ENCODE measurements at places on chromosomes 4 and X.
A peak's percentile ranks its signal among the peaks of the same experiment; 100 is the strongest.

- DNase-seq, result peak; percentile 67
Measured at GRCh38 chr4:181959121-181959520, 284.1 kb upstream of the TENM3 start.

DNA sequence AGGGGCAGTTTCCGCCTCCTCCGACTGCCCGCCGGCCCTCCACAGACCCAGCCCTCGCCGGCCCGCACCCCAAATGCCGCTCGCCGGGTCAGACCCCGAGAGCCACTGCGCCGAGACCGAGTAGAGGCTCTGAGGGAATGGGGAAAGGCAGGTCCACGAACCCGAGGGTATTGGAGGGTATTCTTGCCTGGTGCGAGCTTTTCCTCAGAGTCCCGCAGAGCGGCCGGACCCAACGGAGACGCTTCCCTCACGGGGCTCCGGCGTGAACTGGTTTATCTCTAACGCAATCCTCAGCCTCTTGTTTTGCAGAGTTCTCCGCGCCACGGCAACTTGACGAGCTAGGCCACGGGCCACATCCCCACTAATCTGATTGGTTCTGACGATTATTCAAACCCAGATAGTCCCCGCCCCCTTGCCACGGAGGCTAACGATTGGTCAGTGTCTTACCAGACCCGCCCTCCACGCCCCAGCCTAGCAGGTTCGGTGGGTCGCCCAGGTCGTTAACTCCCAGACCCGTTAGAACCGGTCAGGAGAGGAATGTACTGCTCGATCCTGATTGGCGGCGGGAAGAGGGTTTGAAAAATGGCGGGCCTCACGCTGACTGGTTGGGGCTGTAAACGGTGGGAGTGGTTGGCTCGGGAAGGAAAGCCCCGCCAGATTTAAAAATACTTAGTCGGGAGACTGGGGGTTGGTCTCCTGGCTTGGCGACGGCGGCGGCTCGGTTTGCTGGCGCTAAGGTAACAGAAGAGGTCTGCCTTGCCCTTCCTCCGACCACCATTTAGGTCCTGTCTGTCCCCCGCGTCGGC, at the start of gene HMGB2:
TSS of gene HMGB2 (minus strand) at position 274 of the 806 bp plus-strand sequence. CDS start 709 bp downstream, outside the sequence.
- peak; percentile 99 for DNase-seq

DNA sequence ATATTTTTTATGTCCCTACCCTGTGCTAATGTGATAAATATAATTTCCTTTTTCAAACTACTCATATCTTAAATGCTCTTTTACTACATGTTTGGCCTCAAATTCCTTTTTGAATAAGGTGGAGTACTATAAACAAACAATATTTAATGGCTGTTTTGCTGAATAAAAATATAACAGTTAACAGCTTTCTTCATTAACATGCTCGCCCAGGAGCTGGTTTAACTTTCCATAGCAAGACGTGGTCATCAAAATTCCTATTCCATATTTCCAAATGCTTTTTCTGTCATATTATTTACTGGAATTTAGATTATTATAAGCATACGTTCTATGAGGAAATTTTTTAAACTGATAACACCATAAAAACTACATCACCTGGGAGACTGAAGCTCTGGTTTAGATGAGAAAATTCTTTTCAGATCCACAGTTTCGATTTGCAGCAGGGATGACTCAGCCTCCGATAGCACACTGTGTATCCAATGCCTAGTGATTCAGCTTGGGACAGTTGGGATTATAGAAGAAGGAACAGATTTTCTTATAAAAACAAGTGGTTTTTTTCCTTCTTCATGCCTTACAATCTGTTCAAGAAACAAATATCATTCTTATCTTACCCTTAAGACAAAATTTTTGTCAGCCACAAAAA, 129.1 kb downstream of the FBXO8 start:
- DNase-seq, result peak; percentile 56

- DNase-seq, result peak; percentile 37
Measured at GRCh38 chr4:25563071-25563564, 92.5 kb upstream of the SLC34A2 start.

DNA sequence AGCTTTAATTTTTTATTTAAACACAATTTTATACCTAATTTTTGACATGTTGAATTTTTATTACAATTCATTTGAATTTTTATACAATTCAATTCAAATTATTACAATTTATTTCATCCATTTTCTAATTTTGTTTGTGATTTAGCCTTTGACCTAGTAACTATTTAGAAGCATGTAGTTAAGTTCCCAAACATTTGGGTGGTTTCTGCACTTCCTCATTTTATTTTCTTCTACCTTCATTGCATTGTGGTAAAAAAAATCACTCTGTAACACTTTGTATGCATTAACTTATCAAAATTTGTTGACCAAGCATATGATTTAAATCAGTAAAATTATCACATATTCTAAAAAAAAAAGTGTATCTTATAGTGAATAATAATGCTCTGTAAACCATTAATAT, 928.9 kb downstream of the ARAP2 start:
- no peak for DNase-seq

DNA sequence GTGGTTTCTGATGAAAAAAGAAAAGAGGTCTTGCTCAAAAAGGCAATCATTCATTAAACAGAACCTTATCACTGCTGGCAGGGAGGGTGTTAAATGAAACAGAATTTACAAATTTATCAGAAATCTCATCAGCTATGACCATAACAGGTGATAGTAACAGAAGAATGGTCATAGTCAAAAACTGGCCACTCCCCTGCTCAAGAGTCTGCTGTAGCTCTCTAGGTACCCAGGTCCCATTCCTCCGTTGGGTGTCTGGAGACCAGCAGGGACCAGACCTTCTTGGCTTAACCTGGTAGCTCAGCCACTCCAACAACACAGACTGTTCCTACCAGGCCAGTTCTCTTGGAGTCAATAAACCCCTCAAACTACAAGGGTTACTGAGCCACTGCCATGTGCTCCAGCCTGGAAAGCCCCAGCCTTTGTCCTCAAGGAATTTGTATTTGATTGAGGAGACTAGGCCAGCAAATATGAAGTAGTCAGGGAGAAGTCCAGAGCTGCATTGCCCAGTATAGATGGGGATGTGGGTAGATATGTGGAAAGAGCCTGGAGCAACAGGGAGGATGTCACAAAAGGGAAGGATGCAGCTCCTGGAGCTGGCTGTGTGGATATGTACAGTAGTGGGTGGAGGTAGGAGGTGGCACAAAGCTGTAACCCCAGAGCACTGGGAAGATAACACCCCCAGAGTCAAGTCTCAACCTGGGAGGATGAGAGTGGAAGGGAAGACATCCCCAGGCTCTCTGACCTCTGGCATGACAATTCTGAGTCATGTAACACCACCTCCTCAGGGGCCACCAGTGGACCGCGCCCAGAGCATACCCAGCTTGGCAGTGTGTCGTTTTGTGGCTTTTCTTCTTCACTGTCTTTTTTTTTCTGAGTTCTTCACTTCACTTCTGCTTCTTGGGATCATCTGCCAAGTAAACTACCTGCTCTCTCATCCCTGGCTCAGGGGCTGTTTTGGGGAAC, 21.9 kb downstream of the RASL11B start:
- no peak for DNase-seq

DNA sequence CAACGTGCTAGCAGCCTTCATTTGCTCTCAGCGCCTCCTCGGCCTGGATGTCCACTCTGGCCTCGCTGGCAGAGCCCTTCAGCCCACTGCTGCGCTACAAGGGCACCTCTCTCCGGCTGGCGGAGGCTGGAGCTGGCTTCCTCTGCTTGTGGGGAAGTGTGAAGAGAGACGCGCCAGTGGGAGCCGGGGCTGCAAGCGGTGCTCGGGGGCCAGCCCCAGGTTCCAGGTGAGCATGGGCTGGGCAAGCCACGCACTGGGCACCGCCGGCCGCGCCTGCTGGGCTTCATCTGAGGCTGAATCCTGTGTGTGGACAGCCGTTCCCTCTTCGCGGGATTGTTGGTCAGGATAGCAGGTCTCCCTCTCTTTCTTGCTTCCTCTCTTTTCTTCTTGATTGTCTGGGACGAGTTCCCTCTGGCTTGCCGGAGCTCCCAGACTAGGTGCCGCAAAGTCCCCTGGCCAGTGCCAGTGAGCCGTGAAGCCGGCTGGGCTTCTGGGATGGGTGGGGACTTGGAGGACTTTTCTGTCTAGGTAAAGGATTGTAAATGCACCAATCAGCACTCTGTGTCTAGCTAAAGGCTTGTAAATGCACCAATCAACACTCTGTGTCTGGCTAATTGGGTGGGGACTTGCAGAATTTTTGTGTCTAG, 165.0 kb downstream of the HEPH start:
- no peak for DNase-seq

- no peak for DNase-seq
Measured at GRCh38 chrX:78378476-78379115, 51.2 kb upstream of the CYSLTR1 start.

DNA sequence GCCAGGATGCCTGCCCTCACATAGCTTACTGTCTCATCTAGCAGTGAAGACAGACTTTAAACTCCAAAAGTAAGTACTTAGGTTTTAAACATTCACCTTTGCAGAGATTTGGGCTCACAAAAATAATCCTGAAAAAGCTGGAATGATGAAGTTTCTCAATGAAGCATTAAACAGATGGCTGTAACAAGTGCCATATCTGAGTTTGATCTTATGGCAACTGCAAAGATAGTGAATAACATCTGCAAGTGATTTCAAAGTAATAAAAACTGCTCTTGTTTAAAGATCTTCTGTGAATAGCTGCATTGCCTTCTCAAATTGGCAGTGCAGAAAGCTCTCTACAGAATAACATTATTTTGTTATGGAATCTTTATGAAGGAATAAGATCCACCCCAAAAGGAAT, 271.2 kb upstream of the SMIM31 start:
- no peak for DNase-seq

GRCh38 chr4:189073739-189074138, 866.9 kb upstream of the FRG1 start:
- DNase-seq, result no peak

GRCh38 chr4:107147873-107148272, 111.8 kb upstream of the DKK2 start:
- no peak for DNase-seq

- DNase-seq, result peak; percentile 86
Measured at GRCh38 chr4:80809039-80809729, 221.3 kb upstream of the BMP3 start.

GRCh38 chr4:37522996-37523395, 163.2 kb downstream of the RELL1 start:
- no peak for DNase-seq

- DNase-seq, result no peak
Measured at GRCh38 chrX:149867488-149867887, 13.5 kb upstream of the MAGEA8 start.

GRCh38 chr4:127284236-127284635, 348.5 kb upstream of the INTU start:
- DNase-seq, result no peak

GRCh38 chr4:123412091-123412505, 15.5 kb downstream of the SPRY1 start:
- DNase-seq, result no peak

GRCh38 chr4:165016971-165017370, 14.8 kb upstream of the TRIM60 start:
- peak; percentile 11 for DNase-seq

- peak; percentile 49 for DNase-seq
Measured at GRCh38 chr4:22129454-22130029, 181.0 kb upstream of the KCNIP4 start.

DNA sequence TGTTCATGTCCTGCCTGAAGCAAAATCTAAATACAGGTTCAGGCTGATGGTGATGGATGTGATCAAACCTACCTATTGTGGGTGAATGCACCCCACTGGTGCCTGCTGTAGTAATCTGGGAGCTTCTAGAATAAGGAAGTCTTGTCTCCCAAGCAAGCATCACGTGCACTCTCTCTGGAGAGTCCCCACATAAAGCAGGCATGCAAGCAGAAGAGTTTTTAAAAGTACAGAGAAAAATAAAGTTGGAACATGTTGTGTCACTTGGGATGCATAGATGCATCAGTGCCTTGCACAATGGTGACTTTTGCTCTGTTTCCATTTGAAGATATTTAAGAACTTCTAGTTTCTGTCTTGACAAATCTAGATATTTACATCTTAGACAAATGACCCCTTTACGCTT, 54.9 kb downstream of the MAD2L1 start:
- DNase-seq, result no peak

DNA sequence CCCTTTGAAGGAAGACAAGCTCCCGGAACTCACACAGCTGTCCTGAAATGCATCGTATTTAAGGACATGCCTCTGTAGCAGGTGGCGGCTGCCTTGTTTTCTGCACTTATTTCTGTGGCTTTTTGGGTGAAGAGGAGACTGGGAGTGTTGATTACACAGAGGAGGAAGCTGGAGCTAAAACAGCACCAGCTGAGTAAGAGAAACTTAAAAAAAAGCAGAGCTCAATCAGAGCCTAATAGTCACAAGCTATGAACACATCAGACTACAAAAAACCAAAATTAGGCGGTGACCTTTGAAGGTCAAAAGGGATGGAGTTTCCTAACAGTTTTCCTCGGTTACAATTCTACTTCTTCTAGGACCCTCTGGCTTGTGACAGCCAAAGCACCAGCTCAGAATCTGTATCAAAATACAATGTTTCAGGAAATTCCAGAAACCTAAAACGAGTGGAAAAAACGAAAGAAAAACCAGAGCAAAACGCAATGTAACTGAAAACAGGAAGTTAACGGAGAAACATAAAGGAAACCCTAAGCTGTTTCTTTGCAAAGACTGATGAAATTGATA, 13.5 kb downstream of the PRKX start:
- peak; percentile 1 for DNase-seq

DNA sequence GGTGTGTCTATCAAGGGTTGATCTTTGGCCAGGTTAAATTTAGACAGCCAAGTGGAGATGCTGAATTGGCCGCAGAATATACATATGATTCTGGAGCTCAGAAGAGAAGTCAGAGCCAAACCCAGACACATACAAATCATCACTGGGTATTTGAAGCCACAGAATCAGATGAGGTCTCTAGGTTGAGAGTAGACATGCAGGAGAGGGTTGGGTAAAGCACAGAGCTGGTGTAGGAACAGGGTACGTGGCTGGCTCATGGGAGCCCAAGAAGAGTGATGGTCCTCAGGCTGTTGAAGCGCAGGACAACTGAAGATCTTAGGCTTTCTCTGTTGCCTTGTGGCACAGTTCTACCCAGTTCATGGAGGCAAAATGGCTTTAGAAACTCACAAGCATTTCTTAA, 37.7 kb downstream of the ADAMTS3 start:
- no peak for DNase-seq

DNA sequence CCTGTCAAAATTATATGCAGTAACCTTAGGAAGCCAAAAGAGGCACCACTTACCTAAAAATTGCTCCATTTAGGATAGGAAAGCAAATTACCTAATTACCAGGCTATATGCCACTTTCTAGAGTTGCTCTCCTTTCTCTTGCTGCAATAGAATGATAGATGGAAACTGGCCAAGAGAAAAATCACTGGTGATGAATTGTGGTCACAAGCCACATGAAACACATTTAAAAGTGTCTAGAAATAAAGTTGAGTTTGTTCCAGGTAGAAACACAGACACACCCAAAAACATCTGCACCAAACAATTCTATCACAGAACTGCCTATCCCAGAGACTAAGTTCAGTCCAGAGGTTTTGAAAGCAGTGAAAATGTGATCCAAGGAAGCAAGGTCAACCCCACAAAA, 337.7 kb downstream of the PCDH19 start:
- DNase-seq, result peak; percentile 25

Measured in NCI-H69 (cell line).